ENCODE measurements at places on chromosomes 16 and 17.

- DNase-seq, result no peak
Observed at GRCh38 chr17:19647697-19648474, 665 bp upstream of the ALDH3A2 start.

DNA sequence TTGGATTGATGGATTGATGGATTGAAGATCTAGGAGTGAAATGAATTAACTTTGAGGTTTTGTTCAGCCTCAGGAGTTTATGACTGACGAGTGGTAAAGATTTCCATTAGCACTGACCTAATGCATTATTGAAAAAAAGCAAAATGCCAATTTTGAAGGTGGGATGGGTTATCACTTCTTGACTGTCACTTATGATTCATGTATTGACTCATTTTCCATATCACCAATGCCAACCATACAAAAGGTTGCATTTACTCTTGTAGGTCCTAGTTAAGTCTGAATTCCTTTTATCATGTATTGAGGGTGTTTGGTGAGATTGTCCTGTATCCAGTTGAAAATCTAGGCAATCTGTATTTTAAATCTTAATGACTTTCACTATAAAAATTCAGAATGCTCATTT lies 57.6 kb downstream of the KNOP1 start:
- DNase-seq, result no peak

DNA sequence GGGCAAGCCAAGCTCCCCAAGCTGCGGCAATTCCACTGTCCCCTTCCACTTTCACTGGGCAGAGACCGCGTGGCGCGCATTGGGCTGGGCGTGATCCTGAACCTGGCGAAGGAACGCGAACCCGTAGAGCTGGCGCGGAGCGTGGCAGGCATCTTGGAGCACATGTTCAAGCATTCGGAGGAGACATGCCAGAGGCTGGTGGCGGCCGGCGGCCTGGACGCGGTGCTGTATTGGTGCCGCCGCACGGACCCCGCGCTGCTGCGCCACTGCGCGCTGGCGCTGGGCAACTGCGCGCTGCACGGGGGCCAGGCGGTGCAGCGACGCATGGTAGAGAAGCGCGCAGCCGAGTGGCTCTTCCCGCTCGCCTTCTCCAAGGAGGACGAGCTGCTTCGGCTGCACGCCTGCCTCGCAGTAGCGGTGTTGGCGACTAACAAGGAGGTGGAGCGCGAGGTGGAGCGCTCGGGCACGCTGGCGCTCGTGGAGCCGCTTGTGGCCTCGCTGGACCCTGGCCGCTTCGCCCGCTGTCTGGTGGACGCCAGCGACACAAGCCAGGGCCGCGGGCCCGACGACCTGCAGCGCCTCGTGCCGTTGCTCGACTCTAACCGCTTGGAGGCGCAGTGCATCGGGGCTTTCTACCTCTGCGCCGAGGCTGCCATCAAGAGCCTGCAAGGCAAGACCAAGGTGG lies 9.8 kb downstream of the SARM1 start:
- no peak for DNase-seq

- DNase-seq, result no peak
Observed at GRCh38 chr16:29814592-29814991, 1.4 kb upstream of the PAGR1 start.

GRCh38 chr17:59154292-59154720 lies 680 bp downstream of the SKA2 start:
- peak; percentile 28 for DNase-seq

- DNase-seq, result no peak
Observed at GRCh38 chr17:79054200-79054960, 20.2 kb upstream of the ENGASE start.

- peak; percentile 29 for DNase-seq
Observed at GRCh38 chr16:80719573-80719972, 84.8 kb downstream of the CDYL2 start.

DNA sequence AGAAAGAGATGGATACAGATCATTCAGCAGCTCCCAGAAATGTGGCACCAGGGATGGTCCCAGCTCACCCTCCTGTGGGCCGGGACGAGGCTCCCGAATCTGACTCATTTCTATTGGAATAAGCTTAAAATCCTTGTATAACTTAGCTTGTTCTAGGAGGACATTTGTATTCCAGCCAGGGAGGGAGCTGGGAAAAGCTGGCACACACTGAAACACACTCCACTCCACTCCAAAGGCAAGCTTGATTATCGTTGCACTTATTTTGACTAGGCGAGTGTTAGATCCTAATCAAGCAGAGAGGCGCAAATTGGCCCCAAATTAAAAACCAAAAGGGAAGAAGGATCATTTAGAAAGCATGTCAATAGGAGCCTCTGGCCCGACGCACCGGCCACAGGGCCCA lies 339.5 kb downstream of the HS3ST4 start:
- no peak for DNase-seq

- no peak for DNase-seq
Observed at GRCh38 chr17:65173284-65173793, 36.2 kb downstream of the RGS9 start.

- peak; percentile 57 for DNase-seq
Observed at GRCh38 chr17:41967141-41967920, 736 bp downstream of the CNP start.

- no peak for DNase-seq
Observed at GRCh38 chr16:84044118-84044488, 1.5 kb upstream of the SLC38A8 start.

DNA sequence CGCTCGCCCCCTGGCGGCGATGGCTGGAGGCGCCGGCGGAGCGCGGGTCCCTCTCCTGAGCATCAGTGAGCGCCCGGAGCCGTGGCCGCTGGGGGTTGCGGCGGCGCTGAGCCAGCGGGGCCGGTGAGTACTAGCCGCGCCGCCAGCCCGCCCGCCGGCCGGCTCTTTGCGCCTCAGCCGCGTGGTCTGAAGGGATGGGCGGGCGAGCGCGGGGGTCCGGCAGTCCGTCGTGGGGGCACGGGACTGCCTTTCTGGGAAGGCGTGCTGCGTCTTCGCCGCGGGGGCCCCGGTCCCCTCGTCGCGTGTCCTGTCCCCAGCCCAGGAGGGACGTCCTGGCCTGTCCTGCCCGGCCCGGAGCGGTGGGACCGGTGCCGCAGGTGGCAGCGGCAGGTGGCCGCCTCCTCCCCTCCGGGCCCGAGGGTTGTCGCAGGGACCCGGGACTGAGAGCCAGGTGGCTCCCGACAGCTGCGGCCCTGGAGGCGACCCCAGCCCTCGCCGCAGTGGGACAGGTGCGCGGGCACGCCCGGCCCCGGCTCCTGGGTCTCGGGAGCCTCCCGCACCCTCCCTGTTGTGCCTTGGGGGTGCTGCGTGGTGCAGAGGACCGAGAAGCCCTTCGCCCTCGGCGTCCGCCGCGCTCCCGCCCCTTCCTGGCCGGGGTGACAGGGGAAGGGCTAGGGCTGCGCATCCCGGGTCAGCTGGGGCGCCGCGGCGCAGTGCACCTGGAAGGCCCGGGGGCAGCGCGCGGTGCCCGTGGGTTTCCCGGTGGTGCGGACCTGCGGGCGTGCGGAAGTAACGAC lies at the start of gene SPECC1:
TSS of gene SPECC1 (plus strand) at position 58 of the 797 bp plus-strand sequence. CDS start 87,293 bp downstream, outside the sequence.
- DNase-seq, result peak; percentile 94

- DNase-seq, result no peak
Observed at GRCh38 chr17:62650587-62650986, 23.1 kb downstream of the MRC2 start.

- no peak for DNase-seq
Observed at GRCh38 chr17:66580184-66580955, 254.5 kb upstream of the CACNG5 start.

DNA sequence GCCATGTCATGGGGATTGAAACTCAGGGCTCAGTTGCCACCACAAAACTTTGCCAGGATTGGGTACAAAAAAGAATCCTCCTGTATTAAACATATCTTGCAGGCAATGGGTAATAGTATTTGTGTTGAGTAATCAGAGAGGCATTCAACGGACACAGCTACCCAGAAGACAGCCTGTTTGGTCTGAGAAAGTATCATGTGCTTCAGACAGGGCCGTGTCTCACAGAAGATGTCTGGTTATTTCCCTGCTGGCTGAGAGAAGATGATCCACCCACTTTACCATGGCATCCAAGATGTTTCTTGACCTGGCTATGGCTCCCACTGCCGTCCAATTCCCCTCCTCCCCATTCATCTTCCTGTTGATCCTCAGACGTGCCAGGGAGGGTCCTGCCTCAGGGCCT lies 304.3 kb upstream of the XYLT1 start:
- no peak for DNase-seq

- DNase-seq, result no peak
Observed at GRCh38 chr16:680967-681745, 946 bp downstream of the STUB1 start.

- no peak for DNase-seq
Observed at GRCh38 chr17:83103943-83104311, 24.5 kb downstream of the METRNL start.

- no peak for DNase-seq
Observed at GRCh38 chr17:83183951-83184506, 104.6 kb downstream of the METRNL start.

- no peak for DNase-seq
Observed at GRCh38 chr16:67641779-67642708, 2.9 kb upstream of the CARMIL2 start.

DNA sequence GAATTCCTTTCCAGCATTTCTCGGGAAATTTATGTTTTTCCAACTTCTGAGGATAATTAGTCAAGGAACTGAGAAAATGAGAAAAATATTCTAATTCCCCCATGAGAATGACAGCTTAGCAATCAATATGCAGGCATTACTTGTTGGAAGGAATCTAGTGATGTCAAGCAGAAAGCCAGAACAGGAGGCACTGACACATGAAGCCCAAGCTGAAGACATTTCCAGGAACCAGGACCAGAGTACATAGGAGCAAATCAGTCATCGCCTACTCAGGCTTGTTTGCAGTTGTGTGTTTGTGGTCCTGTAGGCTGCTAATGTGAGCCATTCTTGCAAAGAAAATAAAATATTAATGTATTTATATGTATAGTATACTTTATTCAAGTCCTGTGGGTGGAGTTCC lies 89.7 kb downstream of the SALL1 start:
- no peak for DNase-seq

DNA sequence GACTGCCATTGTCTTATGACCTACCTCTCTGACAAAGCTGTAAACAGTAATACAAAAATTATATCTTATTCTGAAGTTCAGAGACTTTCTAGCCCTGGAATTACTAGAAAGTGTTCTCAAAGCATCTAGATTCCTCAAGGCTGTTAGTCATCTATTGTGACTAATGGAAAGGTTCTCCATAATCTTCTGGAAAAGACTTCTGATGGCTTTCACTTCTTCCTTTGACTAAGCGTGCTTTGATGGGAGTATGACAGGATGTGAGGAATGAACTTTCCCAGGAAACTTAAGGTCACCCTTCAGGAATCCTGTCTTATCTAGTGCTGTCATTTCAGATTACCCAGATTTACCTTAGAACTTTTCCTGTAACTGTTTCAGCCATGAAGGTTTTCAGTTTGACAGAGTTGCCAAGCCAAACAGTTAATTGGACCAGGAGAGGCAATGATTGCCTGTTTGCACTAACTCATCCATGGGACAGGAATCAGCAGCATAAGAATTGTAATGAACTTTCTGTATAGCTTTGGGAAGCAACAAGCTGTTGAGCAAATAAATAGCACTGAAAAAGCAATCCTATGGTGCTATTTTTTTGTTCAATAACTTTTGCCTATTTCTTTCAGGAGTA lies 43.5 kb downstream of the AP2B1 start:
- no peak for DNase-seq

DNA sequence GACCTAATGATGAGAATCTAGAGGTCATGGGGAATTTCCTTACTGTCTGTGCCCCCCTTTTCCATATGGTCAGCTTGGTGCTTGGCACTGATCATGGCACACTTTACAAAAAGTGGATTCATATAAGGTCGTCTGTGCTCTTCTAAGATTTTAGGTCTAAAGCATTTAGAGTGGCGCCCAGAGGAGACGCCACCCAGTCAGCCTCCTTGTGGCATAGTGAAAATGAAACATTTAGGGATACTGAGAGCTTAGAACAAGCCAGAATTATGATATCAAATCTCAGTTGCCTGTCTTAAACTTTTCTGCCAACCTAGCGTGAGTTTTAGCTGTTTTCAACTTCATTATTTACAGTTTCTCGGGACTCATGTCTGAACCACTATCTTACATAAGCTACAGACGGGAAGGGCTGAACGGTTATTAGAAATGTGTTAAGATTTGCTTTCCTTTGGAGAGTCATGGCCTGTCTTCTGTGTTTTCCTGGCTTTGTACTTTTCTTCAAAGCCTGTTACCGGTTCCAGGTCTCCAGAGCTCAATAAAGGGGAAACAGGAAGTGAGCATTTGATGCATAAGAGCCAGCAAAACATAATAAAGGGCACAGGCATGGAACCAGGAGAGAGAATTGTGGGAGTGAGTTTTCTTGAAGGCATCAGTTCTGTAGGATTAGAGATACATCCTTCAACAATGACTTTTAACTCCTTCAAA lies 13.7 kb downstream of the ZNRF1 start:
- DNase-seq, result no peak

DNA sequence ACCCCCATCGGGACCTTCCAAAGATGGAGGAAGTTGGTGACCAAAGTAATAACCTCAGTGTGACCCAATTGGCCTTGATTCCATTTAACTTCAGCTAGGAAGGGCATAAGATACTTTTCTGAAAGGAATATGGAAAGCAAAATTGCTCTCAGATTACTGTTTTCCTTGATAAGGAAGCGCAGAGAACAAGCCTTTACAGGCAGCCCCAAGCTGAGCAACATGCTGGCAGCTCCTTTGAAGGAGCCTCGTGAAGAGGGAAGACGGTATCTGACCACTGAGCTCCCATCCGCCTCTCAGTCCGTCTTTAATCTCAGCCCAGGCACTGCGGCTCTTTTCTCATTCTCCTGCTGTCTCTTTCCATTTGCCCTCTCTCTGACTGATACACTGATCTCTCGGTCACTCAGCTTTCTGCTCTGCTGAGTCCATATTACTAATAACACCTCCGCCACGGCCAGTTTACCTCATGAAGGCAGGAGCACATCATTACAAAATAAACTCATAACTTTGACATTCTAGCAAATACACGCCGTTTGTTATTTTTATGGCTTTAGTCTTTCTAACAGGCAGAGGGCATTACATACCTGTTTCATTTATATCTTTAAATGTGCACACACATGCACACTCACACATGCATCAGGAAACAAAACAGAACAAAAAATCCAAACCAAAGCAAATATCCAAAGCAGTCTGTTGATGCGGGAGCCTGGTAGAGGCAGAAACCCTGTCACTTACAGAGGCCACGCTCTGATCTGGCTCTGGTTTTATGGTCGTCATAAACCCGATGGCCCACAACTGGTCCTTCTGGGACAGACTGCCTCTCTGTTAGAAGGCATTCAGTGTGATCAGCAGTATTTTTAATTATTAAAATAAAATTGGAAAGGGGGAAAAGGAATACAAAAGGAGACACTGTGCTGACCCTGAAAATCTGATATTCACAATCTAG lies 183.2 kb downstream of the AATF start:
- DNase-seq, result no peak

Measured in GM13976 (cell line).